ENCODE measurements at places on chromosomes 6 and 20. TPM values are rescaled to one million over a fixed set of nuclear protein-coding genes. Genes with fewer than 3 reads are reported as not detected.

KCNB1 gene
- 0.99 TPM for total RNA-seq

OR2B6 gene
- total RNA-seq, result not detected

GLP1R gene
- total RNA-seq, result not detected

NINL gene
- total RNA-seq, result 12.7 TPM

DTD1 gene
- total RNA-seq, result 80.5 TPM

TCF21 gene
- total RNA-seq, result not detected
